ENCODE measurements at places on chromosomes 16 and 17.

DNA sequence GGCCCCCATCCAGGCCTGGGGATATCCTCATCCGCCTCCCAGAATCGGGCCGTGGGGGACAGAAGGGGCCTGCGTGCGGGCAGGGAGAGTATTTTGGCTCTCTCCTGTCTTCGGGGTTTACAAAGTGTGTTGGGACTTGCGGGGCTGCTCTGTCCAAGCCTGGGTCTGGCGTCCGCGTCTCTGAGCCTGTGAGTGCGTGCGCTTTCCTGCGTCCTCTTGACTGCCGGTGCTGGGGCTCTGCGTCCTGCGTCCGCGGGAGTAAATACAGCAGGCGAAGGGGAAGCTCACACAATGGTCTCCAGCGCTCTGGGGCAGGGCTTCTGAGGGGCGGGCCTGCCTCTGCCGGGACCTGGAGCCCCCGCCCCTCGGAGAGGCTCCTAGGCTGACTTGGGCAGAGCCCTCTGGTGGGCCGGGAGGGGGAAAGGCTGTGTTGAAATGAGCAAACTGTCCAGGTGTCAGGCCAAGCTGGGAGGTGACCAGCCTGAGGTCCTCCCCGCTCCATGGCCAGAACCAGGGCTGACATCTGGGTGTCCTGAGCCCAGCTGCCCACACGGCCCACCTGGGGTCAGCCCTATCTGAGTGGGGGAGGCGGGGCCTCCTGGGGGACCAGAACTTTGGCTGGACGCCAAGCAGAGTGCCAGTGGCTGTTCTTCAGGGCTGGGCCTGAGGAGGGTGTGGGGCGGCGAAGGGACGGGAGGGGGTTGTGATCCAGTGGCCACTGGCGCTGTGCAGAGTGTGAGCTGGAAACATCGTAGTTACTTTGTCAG, 233.6 kb downstream of the SEC14L1 start:
- peak; percentile 45 for DNase-seq

DNA sequence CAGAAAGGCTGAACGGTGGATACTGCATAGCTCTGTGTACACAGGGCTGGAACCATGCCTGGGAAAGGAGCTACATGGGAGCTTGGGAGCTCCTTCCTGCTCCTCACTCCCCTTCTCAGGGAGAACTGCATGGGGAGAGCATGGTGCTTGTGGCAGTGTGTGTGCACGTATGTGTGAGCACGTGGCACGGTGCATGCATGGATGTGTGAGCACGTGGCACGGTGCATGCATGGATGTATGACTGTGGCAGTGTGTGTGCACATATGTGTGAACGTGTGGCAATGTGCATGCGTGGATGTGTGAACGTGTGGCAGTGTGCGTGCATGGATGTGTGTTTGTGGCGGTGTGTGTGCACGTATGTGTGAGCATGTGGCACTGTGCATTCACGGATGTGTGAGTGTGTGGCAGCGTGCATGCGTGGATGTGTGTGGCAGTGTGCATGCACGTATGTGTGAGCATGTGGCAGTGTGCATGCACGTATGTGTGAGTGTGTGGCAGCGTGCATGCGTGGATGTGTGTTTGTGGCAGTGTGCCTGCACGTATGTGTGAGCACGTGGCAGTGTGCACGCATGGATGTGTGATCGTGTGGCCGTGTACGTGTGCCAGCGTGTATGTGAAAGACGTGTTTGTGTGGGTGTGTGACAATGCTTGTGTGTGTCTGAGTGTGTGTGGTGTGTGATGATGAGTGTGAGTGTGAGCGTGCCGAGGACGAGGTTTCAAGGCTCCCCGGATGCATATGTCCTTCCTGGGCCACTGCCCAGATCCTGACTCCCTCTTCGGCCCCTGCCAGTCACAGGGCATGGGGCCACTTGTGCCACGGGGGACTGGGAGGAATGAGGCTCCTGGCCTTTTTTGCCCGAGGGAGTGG, 52.4 kb upstream of the JPH3 start:
- DNase-seq, result no peak

DNA sequence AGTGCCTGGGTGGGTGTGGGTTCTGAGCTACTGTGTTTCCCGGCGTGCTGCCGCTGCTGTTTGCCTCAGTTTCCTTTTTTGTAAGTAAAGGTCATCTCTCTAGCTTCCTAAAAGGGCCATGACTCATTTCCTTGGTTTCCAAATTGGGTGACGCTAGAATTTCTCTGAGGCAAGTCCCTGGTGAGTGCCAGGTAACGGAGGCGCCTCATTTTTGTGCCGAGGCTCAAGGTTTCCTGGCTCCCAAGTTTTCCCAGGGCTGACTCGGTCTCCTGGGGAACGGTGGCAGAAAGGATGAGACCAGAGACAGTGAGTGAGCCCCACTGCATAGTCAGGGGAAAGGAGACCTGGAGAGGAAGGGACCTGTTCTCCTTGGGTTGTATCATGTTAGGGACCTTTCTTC, 20.3 kb downstream of the MSI2 start:
- no peak for DNase-seq

GRCh38 chr17:59558953-59559352, 6.5 kb upstream of the DHX40 start:
- no peak for DNase-seq

- no peak for DNase-seq
Observed at GRCh38 chr17:43547659-43548256, 1.6 kb upstream of the ETV4 start.

DNA sequence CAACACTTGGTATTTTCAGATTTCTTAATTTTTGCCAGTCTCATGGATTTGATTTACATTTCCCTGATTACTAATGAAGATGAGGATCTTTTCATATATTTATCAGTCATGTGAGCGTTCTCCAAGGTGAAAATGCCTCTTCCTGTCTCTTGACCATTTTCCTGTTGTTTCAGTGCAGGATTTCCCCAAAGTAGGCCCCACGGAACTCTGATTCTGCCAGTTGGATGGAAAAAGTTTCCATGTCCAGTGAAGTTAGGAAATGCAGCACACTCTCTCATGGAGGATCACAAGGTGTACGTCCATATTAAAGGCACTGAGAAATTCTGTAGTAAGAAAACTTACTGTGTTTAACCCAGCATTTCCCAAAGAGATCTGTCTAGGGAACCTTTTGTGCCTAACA, 16.5 kb upstream of the LIMD2 start:
- no peak for DNase-seq

DNA sequence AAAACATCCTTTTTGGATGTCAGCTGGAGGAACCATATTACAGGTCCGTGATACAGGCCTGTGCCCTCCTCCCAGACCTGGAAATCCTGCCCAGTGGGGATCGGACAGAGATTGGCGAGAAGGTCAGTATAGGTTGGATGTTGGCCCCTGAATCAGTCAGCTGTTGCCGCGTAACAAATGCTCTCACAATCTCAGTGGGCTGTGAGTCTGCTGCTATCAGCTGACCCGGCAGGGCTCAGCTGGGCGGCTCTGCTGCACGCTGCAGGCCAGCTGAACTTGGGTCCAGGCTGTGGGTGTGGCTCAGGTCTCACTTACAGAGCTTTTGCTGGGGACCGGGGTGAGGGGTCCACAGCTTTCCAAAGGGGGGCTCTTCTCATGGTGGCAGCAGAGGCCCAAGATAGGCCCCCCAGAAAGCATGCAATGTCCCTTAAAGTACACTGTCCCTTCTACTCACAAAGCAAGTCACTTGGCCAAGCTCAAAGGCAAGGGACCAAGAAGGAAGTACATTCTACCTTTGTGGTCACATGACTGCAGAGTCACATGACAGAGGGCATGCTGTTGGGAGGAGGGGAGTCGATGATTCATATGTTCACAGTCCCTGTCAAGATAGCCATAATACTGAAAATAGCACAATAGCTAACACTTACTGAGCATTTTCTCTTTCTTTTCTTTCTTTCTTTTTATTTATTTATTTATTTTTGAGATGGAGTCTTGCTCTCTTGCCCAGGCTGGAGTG, 134.2 kb downstream of the ABCC1 start:
- DNase-seq, result no peak

- no peak for DNase-seq
Observed at GRCh38 chr17:8703001-8703400, 41.6 kb downstream of the CCDC42 start.

DNA sequence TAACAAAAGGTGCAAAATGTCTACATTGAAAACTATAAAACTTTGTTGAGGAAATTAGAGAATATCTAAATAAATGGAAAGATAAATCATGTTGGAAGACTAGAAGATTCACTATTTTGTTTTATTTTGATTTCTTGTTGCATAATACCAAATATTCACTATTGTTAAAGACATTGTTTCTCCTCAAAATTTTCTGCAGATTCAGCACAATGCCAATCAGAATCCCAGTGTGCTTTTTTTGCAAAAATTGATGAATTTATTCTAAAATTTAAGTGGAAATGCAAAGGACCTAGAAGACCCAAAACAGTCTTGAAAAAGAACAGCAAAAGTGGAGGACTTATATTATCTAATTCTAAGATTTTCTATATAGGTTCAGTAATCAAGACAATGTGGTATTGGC, 40.4 kb downstream of the TTLL6 start:
- DNase-seq, result no peak

DNA sequence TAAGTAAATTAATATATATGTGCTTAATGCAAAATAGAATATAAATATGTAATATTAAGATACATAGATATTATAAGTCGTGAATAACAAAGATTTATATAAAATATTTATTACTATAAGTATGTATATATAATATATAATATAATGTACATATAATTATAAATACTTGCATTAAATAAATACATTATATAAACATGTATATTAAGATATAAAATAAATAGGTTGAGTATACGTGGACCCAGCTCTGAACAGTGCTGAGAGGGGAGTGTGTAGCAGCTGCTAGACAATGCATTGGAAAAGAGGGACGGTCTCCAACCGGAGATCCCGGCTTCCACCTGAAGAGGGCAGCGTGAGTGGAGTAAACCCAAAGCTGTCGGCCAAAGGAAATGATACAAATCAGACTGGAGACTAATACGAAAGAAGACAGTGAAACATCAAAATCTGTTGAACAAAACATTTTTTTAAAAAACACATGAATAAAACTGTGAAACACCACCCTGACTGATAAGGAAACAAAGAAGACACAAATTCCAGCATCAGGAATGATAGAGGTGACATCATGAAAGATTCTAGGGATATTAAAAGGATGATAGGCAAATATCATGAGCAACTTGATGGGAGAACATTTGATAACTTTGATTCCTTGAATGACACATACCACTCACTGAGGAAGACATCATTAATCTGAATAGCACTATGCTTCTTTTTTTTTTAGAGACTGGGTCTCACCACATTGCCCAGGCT, 125.4 kb upstream of the CHMP6 start:
- DNase-seq, result peak; percentile 54

DNA sequence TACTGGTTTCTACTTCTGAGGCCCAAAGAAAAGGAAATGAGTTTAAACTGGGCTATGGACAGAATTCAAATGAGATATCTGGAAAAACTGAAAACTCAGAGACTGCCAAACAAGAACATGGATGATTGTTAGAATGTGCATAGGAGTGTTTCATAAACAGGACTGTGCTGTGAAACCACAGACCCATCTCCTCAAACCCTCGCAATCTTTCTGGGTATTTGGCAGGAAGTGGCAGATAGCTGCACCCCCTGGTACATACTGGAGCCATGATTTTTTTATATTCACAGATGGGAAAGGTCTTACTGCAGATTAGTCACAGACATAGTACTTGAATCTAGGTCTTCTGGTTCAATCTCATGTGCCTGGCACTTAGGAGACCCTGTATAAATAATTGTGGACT, 145.0 kb downstream of the CCDC182 start:
- no peak for DNase-seq

DNA sequence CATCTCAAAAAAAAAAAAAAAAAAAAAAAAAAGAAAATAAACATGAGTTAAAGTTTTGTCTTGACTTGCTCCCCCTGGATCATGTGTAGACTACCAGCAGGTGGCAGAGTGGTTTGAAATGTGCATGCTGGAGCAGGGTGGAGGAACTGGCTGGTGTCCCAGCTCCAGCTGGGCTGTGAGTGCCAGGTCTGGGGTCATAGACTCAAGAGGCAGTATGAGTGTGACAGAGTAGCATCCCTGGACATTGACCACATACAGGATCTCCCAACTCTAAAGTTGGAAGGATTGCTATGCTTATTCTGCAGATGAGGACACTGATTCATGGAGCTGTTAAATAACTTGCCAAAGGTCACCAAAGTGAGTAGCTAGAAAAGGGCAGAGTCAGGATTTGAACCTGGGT, 198.0 kb upstream of the MPHOSPH6 start:
- DNase-seq, result no peak

DNA sequence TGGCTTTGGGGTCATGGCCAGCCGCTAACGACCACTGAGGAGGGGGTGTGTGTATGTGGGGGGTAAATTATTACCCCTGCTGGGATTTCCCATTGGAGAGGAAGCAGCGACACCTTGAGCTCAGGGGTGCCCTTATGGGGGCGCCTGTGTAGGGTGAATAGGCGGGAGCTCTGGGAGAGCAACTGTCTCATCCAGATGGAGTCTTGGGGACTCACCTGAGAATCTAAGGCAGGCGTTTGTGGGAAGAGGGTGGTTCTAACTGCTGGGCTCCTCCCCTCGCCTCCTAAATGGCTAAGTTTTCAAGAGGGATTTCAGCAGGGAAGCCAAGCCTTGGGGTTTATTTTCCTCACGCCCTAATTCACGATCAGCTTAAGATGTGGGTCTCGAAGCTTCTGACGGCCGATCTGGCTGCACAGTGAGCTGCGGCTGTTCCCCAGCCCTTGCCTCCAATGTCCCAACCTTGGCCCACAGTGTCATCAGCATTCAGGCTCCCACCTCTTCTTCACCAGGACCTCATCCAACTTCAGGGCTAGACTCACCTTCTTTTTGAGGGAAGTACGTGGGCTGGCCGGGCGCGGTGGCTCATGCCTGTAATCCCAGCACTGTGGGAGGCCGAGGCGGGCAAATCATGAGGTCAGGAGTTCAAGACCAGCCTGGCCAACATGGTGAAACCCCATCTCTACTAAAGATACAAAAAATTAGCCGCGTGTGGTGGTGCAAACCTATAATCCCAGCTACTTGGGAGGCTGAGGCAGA, 136.9 kb upstream of the EEF2KMT start:
- DNase-seq, result no peak

GRCh38 chr17:33674685-33675084, 381.6 kb upstream of the ASIC2 start:
- DNase-seq, result no peak

- DNase-seq, result no peak
Observed at GRCh38 chr17:82668024-82668630, 19.9 kb upstream of the WDR45B start.

- DNase-seq, result no peak
Observed at GRCh38 chr17:41442739-41443138, 2.0 kb upstream of the KRT38 start.
